Ovary (tissue), 10 donors: ENCODE measurements at places on chromosomes 4 and X.

DNA sequence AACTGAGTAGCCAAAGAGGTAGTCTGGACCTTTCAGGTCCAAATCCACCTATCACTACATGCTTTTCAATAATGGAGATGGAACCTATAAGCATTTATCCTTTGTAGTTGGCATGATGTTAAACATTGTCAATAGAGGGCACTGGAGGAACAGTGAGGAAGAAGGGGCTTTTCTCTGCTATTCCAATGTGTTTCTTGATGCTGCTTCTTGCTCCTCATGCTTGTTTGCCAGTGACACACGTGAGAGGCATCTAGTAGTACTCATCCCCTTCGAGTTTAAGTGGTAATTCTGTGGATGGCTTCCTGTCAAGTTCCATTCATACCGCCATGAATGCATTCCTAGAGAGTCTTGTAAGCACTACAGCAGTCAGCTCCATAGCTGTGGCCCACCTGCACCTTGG lies 84.0 kb downstream of the NAA11 start:
- DNase-seq = no peak

GRCh38 chr4:70749313-70749712 lies 27.5 kb downstream of the RUFY3 start:
- DNase-seq = no peak

- no peak for DNase-seq
These were observed 1.0 kb downstream of the PNMA3 start for GRCh38 chrX:153057281-153057680.

DNA sequence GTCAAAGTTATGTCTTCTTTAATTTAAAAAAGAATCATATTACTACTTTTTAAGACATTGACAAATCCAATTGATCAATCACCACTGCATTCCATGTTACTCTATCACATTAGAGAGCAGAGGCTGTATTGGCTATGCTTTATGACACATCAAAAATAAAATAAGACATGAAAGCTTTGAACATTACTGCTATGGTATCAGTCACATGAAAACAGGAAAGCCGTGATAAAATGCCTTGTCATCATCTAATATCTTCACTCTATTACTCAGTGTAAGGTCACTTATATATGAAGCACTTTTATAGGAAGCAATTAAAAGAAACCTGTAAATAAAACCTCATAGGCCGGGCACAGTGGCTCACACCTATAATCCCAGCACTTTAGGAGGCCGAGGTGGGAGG lies 27.7 kb upstream of the CEP135 start:
- no peak for DNase-seq

DNA sequence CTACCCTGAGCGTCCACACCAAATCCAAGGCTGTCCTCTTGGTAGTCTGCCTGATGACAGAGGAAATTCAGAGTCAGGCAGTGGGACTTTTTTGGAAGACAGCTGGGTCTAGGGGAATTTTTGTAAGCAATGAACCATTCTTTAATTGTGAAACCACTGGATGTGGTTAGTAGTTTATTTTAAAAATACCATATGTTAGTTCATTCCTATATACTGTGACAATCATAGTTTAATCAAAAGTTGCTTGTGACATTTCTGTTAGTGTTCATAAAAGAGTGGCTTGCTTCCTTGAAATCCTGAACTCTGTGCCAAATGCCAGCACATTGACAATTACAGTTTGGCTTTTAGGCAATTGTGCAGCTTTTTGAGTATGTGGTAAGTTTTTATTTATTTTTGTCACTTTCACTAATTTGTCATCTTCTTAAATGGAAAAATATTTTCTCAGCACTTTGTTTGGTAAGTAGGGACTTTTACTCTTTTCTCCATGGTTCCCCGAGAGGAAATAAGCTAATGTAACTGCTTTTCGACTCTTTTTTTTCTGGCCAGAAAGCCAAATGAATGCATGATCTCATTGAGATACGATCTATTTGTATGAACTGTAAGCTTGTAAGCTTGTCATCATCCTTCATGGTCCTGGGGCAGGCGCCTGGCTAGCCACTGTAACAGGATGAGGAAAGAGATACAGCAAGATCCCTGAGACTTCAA lies 72.6 kb upstream of the SLC4A4 start:
- no peak for DNase-seq
